CD4-positive, CD25-positive, alpha-beta regulatory T cell (primary cell): ENCODE measurements at places on chromosomes 4 and X.
A peak's percentile ranks its signal among the peaks of the same experiment; 100 is the strongest.

GRCh38 chrX:134244043-134244442, 7.1 kb downstream of the CCDC160 start:
- no peak for DNase-seq

DNA sequence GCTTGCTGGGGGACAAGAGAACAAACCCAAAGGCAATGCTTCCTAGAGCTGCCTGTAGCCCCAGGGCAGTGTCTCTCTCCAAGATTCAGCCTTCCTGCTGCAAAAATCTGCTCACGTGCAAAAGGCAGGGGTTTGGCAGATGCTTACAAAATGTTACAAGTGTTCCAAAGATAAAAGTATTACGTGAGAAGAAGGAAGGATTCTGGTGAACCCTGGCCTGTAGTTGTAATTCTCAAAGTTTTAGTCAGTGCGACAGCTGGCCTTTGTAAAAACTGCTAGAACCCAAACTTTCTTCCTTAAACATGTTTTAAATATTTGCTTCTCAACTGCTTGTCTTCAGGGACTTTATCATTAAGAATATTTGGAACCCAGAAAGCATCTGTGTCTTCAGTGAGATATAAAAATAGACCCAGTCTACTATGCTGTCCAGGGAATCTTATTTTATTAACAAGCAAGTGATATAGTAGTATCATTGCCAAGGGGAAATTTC, 232.3 kb downstream of the FRMPD4 start:
- no peak for DNase-seq

DNA sequence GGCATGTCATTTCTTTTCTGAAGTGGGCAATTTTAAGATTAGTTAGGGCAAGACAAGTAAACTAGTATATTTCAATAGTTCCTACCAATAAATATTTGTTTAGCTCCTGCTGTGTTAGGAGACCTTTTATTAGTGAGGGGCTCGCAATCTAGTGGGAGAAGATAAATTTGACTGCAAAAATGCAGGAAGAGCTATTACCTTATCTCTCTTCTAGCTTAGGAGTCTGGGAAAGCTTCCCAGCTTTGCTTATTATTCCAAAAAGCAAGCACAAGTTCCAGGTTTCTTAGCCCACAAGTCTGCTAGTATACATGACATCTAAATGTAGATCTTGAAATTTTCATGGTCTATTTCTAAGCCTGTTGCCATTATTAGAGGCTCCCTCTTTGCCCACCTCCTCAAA, 191.1 kb downstream of the GC start:
- DNase-seq, result no peak

- no peak for DNase-seq
Observed at GRCh38 chr4:113474017-113474416, 287.5 kb downstream of the CAMK2D start.

- DNase-seq, result no peak
Observed at GRCh38 chr4:815464-816146, 10.3 kb downstream of the CPLX1 start.

- DNase-seq, result no peak
Observed at GRCh38 chr4:78552389-78553042, 946 bp downstream of the ANXA3 start.

- DNase-seq, result no peak
Observed at GRCh38 chr4:119297795-119298194, 24.1 kb downstream of the FABP2 start.

DNA sequence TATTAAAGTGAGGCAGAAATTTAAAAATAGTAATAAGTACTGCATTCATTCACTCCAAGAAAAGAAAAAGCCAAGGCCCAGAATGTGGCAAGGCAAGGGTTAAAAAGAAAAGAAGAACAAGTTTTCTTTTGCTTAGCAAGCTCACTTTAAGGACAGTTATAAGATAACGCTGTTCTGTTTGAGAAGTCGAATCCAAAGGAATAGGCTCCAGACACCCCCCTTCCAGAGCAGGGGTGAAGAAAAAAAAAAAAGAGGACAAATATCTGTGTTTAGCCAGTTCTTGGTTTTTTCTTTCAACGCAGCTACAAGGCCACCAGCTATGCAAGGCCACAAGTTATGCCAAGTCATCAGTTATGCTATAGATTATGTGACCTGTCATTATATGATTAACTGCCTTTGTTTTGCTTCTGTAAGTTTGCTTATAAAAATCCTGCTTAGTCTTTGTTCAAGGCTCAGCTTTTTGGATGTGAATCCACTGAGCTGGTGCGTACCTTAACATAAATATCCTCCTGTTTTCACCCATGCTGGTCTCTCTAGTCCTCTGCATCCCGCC, 1.4 kb downstream of the GRK4 start:
- no peak for DNase-seq

- DNase-seq, result no peak
Observed at GRCh38 chrX:150150076-150150779, 211.9 kb upstream of the EOLA2 start.

DNA sequence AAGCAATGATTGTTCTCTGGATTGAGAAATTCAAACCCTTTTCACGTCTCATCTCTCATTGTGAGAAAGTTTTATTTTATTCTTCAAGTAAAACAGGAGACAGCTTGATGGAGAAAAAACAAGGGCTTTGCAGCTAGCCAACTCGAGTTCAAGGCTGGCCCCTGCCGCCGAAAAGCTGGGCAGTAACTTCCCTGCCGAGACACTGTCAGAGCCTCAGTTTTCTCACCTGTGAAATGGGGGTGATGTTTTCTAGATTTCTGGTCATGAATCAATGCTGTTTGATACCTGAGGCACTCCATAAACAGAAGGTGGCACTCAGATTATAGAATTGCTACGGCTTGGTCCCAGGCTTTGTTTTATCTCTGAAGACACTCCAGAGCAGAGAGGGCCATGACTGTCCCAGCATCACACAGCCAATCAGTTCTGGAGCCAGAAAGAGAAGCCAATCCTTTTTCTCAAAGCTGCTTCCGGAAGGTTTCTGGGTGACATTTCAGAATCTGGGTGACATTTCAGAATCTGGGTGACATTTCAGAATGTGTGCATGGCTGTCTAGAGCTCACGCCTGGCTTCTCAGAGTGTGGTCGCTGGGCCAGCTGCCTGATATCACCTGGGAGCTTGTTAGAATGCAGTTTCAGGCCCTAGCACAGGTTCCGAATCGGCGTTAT, 33.2 kb downstream of the HMX1 start:
- no peak for DNase-seq

DNA sequence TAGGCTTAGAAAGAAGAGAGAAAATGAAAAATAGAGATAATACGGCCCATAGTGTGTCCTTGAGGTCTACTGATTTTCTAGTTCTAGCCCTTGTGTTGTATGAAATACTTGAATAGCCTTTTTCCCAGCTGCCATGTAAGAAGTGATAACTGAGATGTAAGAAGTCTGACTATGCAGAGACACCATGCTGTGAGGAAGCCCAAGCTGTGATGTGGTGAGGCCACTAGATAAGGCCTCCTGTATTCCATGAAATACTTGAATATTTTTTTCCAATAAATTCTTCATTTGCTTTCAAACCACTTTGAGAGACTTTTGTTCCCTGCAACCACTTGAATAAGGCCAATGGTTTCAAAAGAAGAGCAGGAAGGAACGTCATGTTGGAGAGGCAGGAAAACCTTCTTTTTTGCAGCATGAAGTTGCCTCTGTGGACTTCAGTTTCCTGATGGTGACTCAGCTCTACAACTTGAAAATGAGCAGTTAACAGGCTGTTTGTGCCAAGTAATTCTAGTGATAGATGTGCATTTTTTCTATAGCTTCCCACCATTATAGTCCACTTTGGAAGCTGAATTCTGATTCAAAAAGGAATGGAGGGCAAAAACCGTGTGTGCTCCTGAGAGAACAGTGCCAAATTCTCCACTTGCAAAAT, 25.5 kb upstream of the FAM9C start:
- DNase-seq, result no peak

GRCh38 chr4:62023633-62024032, 823.5 kb downstream of the ADGRL3 start:
- DNase-seq, result no peak

DNA sequence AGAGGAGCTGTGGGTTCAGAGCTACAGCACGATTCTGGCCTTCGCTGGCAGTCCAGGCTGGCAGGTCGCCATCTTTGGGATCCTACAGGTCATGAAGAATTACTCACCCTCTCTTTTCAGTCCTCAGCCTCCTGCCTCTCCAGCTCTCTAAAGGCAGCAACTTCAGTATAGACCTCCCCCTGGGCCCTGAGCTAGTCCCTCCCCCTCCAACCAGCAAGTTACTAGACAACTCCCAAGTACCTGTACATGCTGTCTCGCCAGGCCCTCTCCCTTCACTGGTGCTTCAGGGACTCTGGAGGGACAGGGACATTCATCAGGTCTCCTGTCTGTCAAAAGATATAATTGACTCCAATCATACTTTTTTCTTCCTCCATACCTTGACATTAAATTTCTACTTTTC, at the start of gene GPR119:
GPR119 (minus strand) TSS at position 155 of the 400 bp plus-strand sequence. CDS start 227 bp downstream, outside the sequence.
- DNase-seq, result no peak

- peak; percentile 17 for DNase-seq
Observed at GRCh38 chr4:40897557-40898203, 147.9 kb downstream of the NSUN7 start.

DNA sequence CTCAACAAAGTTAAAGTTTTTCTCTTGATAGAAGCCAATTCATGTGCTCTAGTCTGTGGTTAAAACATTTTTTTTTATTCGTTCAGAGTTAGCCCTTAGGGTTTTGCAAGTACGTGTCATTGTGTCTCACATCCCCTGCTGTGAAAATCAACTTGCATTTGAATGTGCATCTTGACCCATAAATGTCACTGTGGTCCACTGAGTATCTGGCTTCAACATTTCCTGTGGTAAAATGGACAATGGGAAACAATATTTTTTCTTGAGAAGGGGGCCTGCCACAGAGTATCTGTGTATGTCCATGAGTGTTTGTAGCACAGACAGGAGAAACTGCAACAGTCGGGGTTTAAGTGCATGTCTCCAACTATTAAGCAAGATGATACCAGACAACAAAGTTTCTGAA, 554.8 kb upstream of the TENM3 start:
- DNase-seq, result no peak

- no peak for DNase-seq
Observed at GRCh38 chr4:95217197-95217596, 331.6 kb downstream of the UNC5C start.

- DNase-seq, result no peak
Observed at GRCh38 chr4:61401771-61402170, 201.6 kb downstream of the ADGRL3 start.

- DNase-seq, result no peak
Observed at GRCh38 chrX:16592194-16592770, 57.7 kb upstream of the S100G start.

GRCh38 chr4:129328162-129328561, 232.2 kb downstream of the C4orf33 start:
- no peak for DNase-seq

GRCh38 chr4:40976343-40976742, 226.6 kb downstream of the NSUN7 start:
- peak; percentile 36 for DNase-seq

- no peak for DNase-seq
Observed at GRCh38 chrX:49878128-49878833, 1.0 kb upstream of the USP27X start.

DNA sequence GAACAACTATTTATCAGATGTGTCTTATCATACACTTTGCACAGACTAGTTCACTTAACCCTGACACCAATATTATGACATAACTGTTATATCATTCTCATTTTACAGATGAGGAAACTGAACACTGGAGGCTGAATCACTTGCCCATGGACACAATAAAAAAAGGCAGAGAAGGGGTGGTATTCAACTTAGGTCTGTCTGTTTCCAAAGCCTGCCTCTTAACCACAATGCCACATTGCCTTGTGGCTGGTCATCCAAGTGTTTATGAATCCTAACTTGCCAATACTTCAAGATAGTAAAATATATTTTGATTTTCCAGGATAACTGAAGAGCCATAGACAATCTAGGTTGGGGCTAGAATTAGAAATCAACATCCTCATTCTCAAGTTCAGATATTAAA, 327.8 kb downstream of the NR3C2 start:
- no peak for DNase-seq

DNA sequence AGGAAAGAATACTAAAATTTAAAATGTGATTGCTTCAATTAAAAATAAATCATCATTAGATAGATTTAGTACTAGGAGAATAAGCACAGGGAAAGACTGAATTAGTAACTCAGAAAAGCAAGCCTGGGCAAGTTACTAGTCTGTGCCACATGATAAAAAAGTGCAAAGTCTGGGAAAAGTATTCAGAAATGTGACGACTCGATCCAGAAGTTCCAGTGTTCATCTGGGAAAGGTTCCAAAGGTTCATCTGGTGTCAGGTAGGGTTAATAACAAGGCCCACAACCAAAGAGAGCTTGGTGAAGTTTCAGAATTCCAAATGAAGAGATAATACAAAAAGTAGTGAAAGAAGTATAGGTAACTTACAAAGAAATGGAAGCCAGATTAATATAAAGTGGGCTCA, 78.3 kb upstream of the ARSJ start:
- no peak for DNase-seq

- DNase-seq, result peak; percentile 36
Observed at GRCh38 chrX:153474718-153475117, 4.3 kb upstream of the HAUS7 start.

GRCh38 chr4:79700356-79700755, 292.3 kb upstream of the GK2 start:
- DNase-seq, result no peak

DNA sequence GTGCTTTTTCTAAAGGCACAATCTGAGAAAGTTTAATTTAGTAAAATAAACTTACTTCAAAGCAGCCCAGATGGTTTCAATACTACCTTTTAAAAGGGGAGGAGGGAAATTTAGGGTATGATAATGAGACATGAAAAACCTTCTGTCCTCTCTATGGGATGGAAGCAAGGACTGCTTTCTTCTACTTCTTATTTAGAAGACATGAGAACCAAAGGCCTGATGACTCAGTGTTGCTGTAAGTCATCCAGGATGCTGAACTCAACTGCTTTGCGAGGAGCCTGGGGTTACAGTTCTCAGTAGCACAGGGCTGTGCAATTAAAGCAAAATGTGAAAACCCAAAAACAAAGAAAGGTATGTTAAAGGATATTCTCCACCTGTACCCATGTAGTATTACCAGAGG, 140.8 kb upstream of the EDNRA start:
- no peak for DNase-seq

- DNase-seq, result no peak
Observed at GRCh38 chr4:39083164-39083563, 21.1 kb downstream of the KLHL5 start.

DNA sequence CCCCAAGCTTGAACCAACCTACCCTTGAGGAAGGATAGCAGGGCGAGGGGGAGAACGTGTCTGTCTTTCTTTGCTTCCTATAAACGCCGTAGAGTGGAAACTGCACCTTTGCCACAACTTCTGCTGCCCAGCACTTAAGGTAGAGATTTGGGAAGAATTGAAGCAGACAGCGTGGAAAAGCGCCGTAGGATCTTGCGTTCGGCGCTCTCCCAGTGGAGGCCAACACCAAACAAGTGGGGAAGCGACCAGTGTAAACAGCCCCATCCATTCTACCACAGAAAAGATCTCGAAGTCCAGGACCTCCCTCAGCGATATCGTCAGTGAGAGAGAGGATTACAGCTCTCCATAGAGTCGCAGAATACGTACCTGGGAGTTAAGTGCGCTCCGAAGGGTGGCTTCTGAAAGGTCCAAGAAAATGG, 3.9 kb upstream of the NKX6-1 start:
- no peak for DNase-seq

DNA sequence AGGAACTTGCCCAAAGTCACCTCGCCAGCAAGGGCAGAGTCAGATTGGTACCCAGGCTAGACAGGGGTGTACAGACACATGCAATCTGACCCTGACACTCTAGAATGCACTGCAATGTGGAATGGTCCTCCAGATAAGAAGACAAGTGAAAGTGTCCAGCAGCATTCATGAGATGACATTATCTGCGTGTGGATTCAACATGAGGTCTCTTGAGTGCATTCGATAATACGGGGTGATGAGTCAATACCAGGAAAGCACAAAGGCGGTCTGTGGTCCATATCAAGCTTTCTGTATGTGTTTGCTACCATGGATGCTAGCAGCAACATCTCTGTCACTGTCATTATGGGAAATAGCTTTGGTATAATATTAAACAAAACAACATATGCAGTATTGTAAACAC, 6.8 kb upstream of the XAGE3 start:
- DNase-seq, result no peak
